ENCODE measurements at places on chromosomes 6 and 20.

DNA sequence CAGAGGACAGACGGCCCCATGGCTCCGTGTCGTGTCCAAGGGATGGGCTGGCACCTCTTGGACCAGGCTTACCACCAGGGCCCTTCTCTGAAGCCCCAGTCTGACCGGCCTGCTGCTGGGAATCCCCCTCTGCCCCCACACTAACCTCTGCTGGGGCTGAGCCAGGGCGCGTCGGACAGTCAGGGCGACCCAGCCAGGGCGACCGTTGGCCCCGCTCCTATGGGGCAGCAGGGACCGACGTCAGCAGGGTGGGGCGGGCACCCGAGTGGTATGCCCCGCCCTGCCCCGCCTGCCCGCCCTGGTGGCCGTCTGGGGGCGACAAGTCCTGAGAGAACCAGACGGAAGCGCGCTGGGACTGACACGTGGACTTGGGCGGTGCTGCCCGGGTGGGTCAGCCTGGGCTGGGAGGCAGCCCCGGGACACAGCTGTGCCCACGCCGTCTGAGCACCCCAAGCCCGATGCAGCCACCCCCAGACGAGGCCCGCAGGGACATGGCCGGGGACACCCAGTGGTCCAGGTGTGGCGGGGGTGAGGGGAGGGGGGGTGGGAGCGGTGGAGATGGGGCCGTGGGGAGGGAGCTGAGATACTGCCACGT, at the start of gene SLC17A9:
TSS of gene SLC17A9 (plus strand) at position 337 of the 595 bp plus-strand sequence. CDS start at position 459, 122 bp downstream.
- DNase-seq, result no peak

GRCh38 chr6:84763003-84763885, 1.2 kb downstream of the TBX18 start:
- DNase-seq, result no peak

DNA sequence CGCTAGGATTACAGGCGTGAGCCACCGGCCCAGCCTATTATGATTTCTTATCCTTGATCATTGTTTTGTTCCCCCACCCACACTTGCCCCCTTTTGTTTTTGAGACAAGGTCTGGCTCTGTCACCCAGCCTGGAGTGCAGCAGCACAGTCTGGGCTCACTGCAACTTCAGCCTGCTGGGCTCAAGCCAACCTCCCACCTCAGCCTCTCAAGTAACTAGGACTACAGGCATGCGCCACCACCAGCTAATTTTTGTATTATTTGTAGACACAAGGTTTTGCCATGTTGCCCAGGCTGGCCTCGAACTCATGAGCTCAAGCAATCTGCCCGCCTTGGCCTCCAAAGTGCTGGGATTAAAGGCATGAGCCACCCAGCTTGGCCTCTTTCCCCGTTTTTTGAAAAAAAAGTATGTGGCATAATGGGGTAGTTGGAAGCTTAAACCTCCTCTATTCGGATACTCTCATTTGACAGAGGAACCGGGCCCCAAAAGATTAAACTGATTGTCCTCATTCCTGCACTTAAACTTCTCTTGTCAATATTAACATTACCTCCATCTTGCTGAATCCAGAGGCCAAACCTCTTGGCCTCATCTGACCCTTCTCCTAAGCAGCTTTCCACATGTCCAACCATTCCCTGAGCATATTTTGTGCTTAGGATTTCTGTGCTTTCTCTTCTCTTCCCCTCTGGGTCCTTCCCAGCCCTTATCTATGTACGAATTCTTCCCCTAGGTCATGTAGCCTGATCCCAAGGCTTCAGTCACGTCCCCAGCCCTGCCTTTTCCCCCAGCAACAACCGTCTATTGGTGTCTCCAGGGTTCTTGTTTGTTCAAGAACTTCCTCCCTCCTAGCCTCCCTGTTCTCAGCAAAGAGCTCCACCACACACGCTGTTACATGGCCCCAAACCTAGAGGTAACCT, 6.1 kb upstream of the EZR start:
- no peak for DNase-seq

DNA sequence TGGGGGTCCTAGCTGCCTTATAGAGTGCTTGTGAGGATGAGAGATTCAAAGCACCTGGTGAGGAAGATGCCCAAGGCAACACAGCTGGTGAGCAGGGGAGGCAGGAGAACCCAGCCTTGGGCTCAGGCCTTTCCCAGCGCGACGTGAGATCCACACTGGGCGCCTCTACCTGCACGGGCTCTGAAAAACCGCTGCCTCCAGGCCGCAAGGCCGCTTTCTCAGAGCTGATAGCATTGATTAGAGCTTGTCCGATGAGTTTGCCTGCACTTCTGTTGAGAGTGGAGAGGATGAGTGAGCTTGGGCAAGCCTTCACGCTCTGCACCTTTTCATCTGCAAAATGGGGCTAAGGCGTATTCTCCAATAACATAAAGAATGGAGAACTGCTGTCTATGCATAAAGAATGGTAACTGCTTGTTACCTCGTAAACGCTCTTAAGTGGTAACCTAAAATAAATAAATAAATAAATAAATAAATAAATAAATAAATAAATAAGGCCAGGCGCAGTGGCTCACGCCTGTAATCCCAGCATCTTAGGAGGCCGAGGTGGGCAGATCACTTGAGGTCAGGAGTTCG, 916 bp downstream of the PABPC1L start:
- no peak for DNase-seq

- no peak for DNase-seq
Measured at GRCh38 chr6:2263896-2264295, 18.5 kb upstream of the GMDS start.

DNA sequence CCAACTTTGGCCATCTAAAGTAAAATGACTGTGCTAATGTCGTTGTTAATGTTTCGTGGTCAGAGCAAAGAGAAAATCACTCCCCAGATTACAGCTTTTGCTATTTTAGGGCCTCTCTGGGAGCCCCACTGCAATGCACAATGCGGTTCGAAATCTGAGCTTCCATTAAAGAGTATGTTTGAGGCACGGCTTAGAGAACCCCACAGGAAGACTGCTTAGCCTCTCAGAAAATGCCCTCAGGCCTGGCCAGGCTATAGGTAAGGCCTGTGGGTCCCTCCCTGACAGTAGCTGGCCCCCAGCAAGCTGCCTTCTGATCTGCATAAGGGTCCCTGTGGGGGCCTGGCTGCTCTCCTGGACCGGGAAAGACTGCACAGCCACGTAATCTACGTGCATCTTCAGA, 274.6 kb downstream of the PTPRT start:
- DNase-seq, result no peak

DNA sequence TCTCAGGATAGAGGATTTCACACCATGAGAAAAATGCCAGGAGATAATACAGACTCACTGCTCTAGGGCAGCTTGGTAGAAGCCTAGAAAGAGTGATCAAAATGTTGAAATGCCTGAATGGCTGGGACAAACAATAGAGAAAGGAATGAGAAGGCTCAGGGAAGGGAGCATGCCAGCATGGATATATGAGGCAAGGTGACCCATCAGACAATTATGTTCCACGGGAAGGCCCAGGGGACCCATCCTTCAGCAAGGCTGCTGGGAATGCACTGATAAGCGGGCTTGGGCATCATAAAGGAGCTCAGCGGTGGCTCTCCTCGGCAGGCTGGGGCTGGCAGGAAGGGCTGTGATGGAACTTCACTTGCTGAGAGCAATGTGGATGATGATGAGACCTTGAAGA, 12.2 kb downstream of the HEBP2 start:
- no peak for DNase-seq

DNA sequence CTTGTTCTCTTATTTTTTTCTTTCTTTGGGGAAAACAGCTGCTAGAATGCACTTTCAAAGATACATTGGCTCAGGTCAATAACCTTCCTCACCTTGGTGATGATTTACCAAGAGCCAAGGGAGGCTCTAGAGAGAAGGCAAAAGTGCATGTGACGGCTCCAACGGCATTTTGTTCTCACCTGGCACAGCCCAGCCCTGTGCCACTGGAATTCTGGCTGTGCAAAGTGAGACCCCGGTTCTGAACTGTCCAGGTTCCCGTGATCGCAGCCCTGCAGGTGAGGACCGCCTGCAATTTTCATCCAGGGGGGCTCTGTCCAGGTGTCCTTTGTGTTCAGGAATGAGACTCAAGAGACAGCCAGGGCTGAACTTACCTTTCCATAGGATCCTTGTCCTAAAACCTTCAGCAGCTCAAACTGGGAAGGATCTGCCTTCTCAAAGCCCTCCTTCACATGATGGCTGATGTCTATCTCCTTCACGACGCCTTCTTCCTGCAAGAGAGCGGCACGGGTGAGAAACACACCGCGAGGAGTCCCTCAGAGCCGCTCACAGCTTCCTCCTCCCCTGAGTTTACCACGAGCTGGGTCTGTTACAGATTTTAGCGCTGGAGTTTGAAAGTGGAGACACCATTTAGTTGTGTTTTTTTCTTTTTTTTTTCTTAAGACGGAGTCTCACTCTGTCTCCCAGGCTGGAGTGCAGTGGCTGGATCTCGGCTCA, 48.0 kb downstream of the RAMACL start:
- DNase-seq, result no peak

GRCh38 chr6:37099442-37099841, 70.5 kb upstream of the PIM1 start:
- no peak for DNase-seq

DNA sequence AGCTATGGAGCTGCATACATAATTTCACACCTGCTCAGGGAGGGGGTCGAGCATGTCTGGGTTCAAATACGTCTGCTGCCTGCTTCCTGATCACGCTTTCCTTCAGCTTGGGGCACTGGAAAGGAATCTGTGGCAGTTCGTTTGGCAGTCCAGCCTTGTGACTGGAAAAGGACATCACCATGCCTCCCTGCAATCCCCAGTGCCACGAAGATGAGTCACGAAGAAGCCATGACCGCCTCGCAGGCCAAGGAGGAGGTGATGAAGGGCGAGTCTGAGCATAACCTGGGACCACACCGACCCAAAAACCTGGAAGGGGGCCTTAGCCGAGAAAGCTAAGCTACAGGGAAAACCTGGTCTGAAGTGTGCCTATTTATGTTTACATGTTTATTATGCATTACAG, 13.1 kb downstream of the JAG1 start:
- DNase-seq, result no peak

GRCh38 chr6:16400248-16400760, 161.9 kb downstream of the GMPR start:
- DNase-seq, result no peak

GRCh38 chr6:157823528-157824370, 703 bp downstream of the SNX9 start:
- peak; percentile 66 for DNase-seq

- DNase-seq, result no peak
Measured at GRCh38 chr20:41903586-41903985, 285.4 kb upstream of the CHD6 start.

DNA sequence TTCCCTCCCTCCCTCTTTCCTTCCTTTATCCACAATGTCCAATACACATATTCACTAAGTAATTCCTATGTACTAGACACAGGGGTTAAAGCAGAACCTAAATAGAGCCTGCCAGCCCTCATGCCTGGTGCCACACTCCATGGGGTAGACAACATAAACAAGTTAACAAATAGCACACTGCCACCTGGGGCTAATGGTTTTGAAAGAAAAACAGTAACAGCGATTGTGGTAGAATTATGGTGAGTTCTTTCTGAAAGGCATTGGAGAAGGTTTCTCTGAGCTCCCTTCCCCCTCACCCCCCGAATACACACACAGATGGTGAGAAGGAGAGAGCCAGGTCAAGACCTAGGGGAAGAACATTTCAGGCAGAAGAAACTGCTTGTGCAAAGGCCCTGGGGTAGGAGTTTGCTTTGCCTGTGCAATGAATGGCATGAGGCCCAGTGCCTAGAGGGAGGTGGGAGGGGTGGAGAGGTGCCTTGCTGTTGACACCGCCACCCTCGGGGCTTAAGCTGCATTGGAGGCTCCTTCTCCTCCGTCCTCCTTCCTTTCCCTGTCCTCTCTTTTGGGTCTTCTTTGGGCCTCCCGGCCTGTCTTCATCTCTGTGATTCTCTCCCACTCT, 502.4 kb upstream of the SULF2 start:
- DNase-seq, result no peak

DNA sequence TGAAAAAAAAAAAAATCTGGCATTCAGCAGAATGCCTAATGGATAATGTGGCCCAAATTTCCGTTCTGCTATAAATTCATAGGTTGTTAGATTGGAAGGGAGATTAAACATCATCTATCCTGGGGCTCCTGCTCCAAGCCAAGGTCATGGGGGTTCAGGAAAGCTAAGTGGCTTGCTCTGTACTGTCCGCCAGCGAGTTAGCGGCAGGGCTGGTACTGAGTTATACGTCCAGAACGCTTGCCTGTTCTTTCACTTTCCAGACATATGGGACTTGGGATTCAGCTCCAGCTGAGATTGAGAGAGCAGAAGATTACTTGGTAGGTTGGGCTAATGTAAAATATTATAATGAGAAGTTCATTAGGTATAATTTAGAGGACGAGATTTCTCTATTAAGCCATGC, 858 bp downstream of the RWDD1 start:
- DNase-seq, result no peak

GRCh38 chr20:2455771-2456497, 14.7 kb downstream of the SNRPB start:
- DNase-seq, result no peak

Measured in stimulated activated CD4-positive, alpha-beta T cell treated with anti-CD3 and anti-CD28 coated beads, TNF-alpha, amount 100 ng/mL, for 4 hours (primary cell).